CD8-positive, alpha-beta T cell (primary cell): ENCODE measurements at places on chromosomes 5 and 9. TPM values are rescaled to one million over a fixed set of nuclear protein-coding genes. Genes with fewer than 3 reads are reported as not detected.

AMBP gene
- not detected for total RNA-seq

GRCh38 chr9:22141908-22142307 is 132.8 kb upstream of the CDKN2B start:
- no peak for DNase-seq

INSL6 gene
- not detected for total RNA-seq

- no peak for DNase-seq
Measured at GRCh38 chr5:61329550-61330128, 2.4 kb upstream of the ZSWIM6 start.

GRCh38 chr9:468766-469426 is 254.2 kb downstream of the DOCK8 start:
- peak; percentile 59 for DNase-seq

TAF1L gene
- total RNA-seq, result not detected

P4HA2 gene
- total RNA-seq, result not detected

SLC25A48 gene
- total RNA-seq, result not detected

DNA sequence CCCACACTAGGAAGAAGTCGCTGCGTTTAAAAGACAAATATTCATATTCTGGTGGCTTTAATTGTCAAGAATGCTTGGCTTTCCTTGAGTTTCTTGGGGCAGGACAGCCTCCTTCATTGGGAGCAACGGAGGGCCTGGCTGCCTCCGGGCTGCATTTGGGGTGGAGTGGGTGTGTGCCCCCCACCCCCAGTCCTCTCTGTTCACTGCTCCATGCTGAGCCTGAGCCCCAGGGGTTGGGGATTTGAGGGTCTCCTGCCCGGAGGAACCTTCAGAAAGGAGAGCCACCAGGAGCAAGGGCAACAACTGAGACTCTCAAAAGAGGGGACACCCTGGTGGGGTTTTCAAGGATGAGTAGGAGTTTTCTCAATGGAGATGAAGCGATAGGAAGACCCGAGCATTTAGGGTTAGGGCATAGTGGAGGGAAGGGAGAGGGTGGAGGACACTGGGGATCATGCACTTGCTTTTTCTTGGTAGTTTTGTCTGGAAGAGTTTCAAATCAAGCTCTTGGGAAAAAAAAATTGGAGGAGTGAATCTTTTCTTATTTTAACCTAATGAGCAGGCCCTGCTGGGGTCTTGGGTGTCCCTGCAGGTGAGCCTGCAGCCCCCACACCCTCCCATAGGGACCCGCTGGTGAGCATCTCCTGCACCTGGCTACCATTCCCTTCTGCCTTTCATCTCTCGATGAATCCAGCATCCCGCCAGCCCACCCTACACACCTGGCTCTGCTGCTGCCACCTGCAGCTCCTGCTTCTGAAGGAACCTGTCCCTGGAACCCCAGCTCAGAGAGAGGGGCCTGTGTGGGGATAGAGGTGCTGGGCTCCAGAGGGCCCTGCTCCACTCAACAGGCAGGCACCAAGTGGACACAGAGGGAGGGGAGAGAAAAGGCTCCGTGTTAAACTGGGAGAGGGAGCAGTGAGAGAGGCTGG is 4.1 kb downstream of the SLC6A19 start:
- DNase-seq, result no peak

- DNase-seq, result no peak
Measured at GRCh38 chr5:68047035-68047434, 168.5 kb upstream of the PIK3R1 start.

GRCh38 chr5:127744241-127744640 is 41.0 kb downstream of the CCDC192 start:
- DNase-seq, result no peak

DNA sequence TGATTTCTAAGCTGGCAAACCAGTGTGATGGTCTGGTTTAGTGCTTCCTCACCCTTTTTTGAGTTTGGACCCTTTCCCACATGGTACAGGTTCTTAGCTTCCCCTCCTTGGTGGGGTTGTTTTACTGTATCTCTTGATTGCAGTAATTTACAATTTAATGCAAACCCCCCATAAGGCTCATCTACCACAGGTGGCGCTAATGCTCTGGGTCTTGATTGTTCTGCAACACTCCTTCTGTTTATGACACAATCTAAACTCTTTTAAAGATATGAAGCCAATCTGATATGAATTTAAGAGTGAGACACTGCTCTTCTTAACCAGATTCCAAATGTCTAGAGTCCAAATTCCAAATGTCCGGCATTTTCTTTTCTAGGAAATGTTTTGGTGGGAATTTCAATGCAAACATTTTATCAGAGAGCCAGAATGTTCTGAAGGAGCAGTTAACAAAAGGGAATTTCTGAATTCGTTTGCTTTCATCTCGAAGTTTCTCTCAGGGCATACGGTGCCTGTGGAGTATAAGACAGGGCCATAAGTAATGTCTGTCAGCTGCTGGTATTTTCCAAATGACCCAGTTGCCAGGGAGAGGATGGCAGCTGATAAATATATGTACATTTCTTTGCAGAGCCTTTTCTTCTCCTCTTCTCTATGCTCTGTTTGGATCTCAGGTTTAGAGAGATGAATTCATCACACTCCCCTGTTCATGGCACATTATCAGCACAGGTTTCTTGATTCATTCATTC is 246.8 kb downstream of the ARHGAP26 start:
- DNase-seq, result no peak
